Renal cortex interstitium (tissue), 15 donors: ENCODE measurements at places on chromosomes 16 and 17.

- no peak for DNase-seq
Observed at GRCh38 chr17:7858522-7858810, 663 bp downstream of the CYB5D1 start.

DNA sequence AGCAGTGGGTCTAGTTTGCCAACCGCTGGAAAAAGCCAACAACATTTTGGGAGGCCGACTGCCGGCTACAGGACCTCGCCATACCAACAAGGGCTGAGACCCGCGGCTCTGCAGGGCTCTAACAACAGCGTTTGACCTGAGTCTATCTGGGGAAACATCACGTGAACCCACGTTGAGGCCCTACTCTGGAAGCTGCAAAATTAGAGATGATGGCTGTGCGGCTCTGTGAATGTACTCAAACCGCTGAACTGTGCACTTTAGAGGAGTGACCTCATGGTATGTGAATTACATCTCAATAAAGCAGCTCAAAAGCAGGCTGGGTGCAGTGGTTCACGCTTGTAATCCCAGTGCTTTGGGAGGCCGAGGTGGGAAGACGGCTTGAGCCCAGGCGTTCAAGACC, 10.1 kb upstream of the CEP295NL start:
- no peak for DNase-seq

DNA sequence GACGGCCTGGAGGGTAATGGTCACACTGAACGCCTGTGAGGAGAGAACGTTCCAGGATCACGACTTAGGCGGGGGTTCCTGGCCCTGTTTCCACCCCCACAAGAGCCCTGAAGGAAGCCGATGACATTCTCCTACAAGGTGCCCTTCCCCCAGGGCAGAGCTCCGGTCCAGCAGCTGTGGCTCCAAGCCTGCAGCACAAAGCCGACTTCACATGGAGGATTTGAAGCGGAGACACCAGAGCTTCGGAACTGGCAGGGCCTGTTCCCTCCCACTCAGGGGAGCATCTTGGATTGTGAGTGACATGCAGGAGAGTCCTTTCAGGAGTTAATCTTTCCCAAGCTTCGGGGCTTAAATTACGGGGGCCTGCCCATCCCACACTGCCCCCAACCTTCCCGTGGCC, 5.0 kb downstream of the FADS6 start:
- no peak for DNase-seq

DNA sequence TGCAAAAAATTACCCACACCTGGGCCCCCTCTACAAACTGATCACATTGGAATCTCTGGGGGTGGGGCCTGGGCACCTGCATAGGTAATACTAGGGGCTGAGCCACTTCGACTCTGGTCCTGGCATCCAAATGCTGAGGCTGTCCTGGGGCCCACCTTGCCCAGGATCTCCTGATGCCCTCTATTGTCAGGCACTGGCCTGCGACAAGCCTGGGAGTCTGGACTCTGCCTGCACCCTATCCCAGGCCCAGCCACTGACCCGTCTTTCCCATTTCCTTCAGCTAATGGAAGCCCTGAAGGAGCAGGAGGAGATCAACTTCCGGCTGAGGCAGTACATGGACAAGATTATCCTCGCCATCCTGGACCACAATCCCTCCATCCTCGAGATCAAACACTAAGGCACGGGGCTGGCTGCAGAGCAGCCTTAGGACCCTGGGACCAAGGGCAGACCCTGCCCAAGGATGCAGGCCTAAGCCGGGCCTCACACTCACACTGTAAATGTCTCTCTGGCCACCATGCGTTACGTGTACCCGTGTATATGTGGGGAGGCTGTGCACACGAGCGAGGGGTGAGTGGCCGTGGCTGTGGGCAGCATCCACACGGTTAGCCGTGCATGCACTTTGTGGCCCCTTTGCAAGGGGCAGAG, 140.0 kb downstream of the RAB11FIP4 start:
- DNase-seq, result no peak

DNA sequence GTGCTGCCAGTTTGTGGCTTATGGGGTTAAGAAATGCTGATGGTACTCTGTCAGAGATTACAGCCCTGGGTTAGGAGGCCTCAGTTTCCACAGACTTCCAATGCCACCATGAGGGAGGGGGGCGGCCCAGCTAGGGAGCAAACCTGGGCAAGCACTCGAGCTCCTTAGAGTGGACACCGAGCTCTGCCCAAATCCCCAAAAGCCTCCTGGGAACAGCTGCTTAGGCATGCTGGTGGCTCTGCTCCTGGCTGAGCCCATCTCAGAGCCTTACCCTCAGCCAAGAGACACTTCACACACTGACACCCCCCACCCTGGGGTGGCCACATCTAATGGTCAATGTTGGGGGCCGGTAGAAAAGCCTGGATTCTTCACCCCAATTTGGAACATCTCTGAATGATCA, 66.1 kb downstream of the C16orf78 start:
- no peak for DNase-seq

GRCh38 chr17:78112518-78113471, 15.8 kb downstream of the TMC6 start:
- DNase-seq, result no peak

DNA sequence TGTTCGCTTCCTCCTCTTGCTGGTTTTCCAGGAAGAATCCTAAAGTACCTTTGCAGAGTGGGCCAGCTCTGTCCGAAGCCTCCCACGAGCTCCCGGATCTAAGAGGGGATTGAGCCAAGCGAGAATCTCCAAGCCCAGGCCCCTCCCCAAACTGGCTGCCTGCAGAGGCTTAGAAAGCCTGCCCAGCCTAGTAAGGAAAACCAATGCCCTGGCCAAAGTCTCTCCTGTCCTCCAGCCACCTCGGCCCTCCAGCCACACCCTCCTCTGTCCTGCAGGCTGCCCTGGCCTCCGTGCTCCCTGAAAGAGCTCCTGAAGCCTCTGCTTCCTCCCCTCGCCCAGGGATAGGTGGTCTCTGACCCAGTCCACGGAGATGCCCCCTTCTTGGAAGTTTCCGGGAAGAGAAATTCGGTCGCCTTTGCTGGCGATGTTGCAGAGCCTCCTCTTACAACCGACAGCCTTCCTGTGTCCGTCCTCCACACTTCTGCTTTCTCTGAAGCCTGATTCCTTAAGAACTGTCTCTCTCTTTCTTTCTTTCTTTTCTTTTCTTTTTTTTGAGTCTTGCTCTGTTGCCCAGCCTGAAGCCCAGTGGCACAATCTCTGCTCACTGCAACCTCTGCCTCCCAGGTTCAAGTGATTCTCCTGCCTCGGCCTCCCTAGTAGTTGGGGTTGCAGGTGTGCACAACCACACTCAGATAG, 54.9 kb upstream of the TOB1 start:
- DNase-seq, result no peak

- peak; percentile 26 for DNase-seq
Observed at GRCh38 chr17:62572888-62573401, 54.5 kb upstream of the MRC2 start.

GRCh38 chr16:2163211-2163881, 7.8 kb downstream of the TRAF7 start:
- no peak for DNase-seq

GRCh38 chr17:78741644-78742284, 40.3 kb downstream of the CYTH1 start:
- no peak for DNase-seq

DNA sequence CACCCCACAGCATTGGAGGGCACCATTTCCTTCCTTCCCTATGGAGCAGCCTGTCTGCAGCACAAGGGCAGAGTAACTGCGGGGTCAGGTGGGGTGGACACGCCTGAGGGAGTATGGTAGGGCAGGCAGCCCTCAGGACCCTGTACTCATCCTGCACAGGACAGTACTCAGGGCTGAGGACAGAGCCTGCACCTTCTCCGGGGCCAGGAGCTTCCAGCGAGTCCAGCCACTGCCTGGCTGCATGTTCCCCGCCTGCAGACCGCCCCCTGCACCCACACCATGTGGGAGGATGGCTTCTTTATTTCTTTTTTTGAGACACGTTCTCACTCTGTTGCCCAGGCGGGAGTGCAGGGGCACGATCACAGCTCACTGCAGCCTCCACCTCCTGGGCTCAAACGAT, 47.6 kb upstream of the CDC42EP4 start:
- DNase-seq, result no peak
